ENCODE measurements at places on chromosomes 6 and 20. TPM values are rescaled to one million over a fixed set of nuclear protein-coding genes. Genes with fewer than 3 reads are reported as not detected.

GRCh38 chr20:25489221-25489871, 81.9 kb downstream of the GINS1 start:
- H3K36me3 ChIP-seq: peaks cover 4% of the 10 kb centered on the region
- DNase-seq: no peak
- H3K27me3 ChIP-seq: no peaks in the 10 kb centered on the region
- no peaks in the 10 kb centered on the region for H3K4me1 ChIP-seq

- no peaks in the 10 kb centered on the region for H3K4me1 ChIP-seq
- H3K27ac ChIP-seq: no peak overlapping the region
- no peaks in the 10 kb centered on the region for H3K27me3 ChIP-seq
- DNase-seq: no peak
- no peaks in the 10 kb centered on the region for H3K36me3 ChIP-seq
Observed at GRCh38 chr6:160132297-160132637, 10.7 kb downstream of the SLC22A1 start.

- no peak for DNase-seq
- H3K4me3 ChIP-seq: no peak overlapping the region
- no peak overlapping the region for H3K27ac ChIP-seq
- no peaks in the 10 kb centered on the region for H3K4me1 ChIP-seq
Observed at GRCh38 chr20:51265361-51265760, 242.5 kb upstream of the KCNG1 start.

DNA sequence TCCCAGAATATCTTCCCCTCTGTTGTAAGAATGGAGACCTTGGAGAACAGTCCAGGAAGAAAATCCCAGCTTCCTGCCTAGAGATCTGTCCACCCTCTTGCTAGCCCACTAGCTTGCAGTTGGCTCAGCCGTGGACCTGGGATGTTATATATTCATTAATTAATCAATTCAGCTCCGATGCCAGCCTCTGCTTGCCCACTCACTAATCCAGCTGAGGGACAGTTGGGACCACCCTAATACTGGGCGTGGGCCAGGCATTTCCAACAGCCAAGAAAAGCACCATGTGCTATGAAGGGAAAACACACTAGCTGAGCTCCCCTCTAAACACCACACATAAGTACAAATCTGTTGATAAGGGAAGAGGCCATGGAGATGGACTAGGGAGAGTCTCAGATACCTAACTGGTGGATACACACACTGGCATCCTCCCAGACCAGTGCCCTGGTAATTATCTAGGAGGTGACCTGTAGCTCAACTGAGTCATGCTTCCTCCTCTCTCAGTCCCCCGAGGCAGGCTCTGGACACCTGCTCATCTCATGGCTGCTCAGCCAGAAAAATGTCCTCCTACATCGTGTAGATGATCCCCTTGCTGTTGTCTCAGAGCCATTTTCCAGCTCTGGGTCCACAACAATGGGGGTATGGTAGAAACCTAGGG, 78.9 kb downstream of the ANKRD60 start:
- peaks cover 35% of the 10 kb centered on the region for H3K27me3 ChIP-seq
- no peak overlapping the region for H3K27ac ChIP-seq
- H3K36me3 ChIP-seq: no peaks in the 10 kb centered on the region
- H3K4me3 ChIP-seq: no peak overlapping the region
- H3K4me1 ChIP-seq: no peaks in the 10 kb centered on the region
- no peak for DNase-seq

- peaks cover 10% of the 10 kb centered on the region for H3K4me1 ChIP-seq
- H3K27ac ChIP-seq: no peak overlapping the region
- H3K4me3 ChIP-seq: no peak overlapping the region
- no peaks in the 10 kb centered on the region for H3K27me3 ChIP-seq
- H3K36me3 ChIP-seq: peaks cover 27% of the 10 kb centered on the region
Observed at GRCh38 chr6:26602262-26602661, 5.5 kb downstream of the ABT1 start.

- H3K4me3 ChIP-seq: no peak overlapping the region
- peaks cover 16% of the 10 kb centered on the region for H3K36me3 ChIP-seq
- H3K27me3 ChIP-seq: no peaks in the 10 kb centered on the region
- no peak overlapping the region for H3K27ac ChIP-seq
- H3K4me1 ChIP-seq: peaks cover 4% of the 10 kb centered on the region
Observed at GRCh38 chr6:39195792-39196385, 33.4 kb downstream of the KCNK5 start.

GRCh38 chr6:4012826-4013225, 66.1 kb downstream of the FAM217A start:
- H3K4me1 ChIP-seq: peaks cover 41% of the 10 kb centered on the region
- H3K4me3 ChIP-seq: no peak overlapping the region
- H3K27ac ChIP-seq: no peak overlapping the region
- H3K27me3 ChIP-seq: no peaks in the 10 kb centered on the region
- no peak for DNase-seq

DNA sequence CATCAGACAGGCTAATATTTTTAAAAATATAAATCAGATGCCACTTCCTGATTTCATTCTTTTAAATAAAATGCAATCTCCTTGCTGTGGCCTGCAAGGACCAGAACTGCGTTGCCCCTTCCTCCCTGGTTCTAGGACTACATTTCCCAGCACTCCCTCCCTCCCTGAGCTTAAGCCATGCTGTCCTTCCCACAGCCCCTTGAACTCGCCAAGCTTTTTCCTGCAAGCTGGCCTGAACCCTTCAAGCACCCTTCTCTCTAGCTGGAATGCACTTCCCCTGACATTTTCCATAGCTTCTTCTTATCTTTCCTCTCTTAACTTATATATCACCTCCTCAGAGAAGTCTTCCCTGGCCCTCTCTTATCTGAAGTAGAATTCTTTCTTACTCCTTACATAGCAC, 6.1 kb upstream of the DOK5 start:
- DNase-seq: no peak
- H3K4me3 ChIP-seq: no peak overlapping the region
- H3K4me1 ChIP-seq: no peaks in the 10 kb centered on the region
- no peaks in the 10 kb centered on the region for H3K36me3 ChIP-seq

DNA sequence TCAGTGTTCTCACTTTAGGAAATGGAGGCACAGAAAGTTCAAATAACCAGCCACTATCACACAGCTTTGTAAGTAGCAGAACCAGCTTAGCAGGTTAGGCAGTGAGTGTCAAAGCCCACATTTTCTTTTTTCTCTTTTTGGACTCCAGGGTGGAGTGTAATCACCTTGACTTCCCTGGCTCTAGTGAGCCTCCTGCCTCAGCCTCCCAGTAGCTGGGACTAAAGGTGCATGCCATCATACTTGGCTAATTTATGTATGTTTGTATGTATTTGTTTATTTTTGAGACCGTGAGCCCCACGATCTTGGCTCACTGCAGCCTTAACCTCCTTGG, 7.8 kb upstream of the NCOA3 start:
- DNase-seq: no peak
- no peaks in the 10 kb centered on the region for H3K27me3 ChIP-seq
- H3K36me3 ChIP-seq: no peaks in the 10 kb centered on the region
- H3K4me1 ChIP-seq: peaks cover 21% of the 10 kb centered on the region
- H3K4me3 ChIP-seq: no peak overlapping the region

- H3K4me3 ChIP-seq: peak overlapping the region; percentile 68
- H3K27me3 ChIP-seq: no peaks in the 10 kb centered on the region
- H3K27ac ChIP-seq: peak overlapping the region; percentile 97
- H3K36me3 ChIP-seq: peaks cover 7% of the 10 kb centered on the region
- DNase-seq: no peak
- H3K4me1 ChIP-seq: peaks cover 75% of the 10 kb centered on the region
Observed at GRCh38 chr6:111602481-111603011, 3.1 kb downstream of the TRAF3IP2 start.

DNA sequence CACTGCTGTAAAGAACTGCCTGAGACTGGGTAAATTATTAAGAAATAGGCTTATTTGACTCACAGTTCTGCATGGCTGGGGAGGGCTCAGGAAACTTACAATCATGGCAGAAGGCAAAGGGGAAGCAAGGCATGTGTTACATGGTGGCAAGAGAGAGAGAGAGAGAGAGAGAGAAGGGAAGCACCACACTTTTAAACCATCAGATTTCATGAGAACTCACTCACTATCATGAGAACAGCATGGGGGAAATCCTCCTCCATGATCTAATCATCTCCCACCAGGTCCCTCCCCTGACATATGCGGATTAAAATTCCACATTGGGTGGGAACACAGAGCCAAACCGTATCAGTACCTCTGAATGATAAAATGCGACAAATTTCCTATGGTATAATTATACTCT, 203.9 kb upstream of the MARCKS start:
- H3K4me3 ChIP-seq: no peak overlapping the region
- no peak for DNase-seq
- no peak overlapping the region for H3K27ac ChIP-seq
- no peaks in the 10 kb centered on the region for H3K27me3 ChIP-seq
- H3K36me3 ChIP-seq: no peaks in the 10 kb centered on the region

GRCh38 chr20:25280574-25281535, 33.0 kb downstream of the PYGB start:
- H3K27me3 ChIP-seq: no peaks in the 10 kb centered on the region
- H3K27ac ChIP-seq: no peak overlapping the region
- DNase-seq: peak; percentile 52
- H3K4me1 ChIP-seq: no peaks in the 10 kb centered on the region
- peaks cover 91% of the 10 kb centered on the region for H3K36me3 ChIP-seq

DNA sequence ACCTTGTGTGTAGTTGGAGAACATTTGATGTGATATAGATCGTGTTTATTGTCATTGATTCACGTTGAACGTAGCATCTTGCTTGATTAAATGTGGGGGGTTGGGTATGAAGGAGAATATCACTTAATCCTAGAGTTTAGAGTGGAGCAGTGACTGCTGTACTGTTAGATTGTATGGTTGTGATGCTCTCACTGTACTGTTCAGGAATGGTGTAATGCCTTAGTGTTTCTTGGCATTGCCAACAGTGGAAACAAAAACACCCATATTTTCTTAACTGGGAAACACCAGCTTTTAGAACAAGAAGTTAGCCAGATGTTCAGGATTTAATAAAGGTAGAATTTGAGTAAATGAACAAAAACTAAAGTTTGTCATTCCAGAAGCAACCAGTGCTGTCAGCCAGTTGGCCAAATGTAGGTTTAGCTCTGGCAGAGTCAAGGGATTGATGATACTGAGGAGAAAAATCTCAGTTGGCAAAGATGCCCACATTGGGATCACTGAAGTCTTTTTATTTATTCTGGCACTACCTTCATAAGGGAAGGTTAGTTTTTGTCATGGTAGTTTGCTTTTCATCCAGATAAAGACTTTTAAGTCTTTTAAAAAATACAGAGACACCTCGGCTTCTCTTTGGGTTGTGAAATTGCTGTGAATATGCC, 129.9 kb downstream of the JARID2 start:
- H3K4me3 ChIP-seq: no peak overlapping the region
- no peak overlapping the region for H3K27ac ChIP-seq
- peaks cover 10% of the 10 kb centered on the region for H3K4me1 ChIP-seq
- no peaks in the 10 kb centered on the region for H3K27me3 ChIP-seq
- no peak for DNase-seq

DNA sequence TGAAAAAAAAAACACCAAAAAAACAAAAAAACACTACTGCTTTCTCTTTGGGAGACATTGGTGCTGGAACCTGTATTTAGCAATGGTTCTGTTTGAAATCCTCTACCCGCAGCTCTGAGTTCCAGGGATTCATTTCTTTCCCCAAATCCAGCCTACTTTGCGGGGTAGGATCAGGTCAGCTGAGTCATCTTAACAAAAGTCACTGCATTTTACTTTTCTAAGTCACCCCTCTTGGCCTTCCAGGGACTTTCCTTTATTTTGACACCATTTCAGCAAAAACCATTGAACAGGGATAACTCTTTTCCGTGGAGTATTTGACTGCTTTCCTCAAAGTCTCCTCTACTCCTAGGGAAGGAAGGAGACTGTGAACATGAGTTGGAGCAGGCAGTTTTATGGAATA, 837.6 kb downstream of the MAFB start:
- no peaks in the 10 kb centered on the region for H3K36me3 ChIP-seq
- no peaks in the 10 kb centered on the region for H3K27me3 ChIP-seq
- H3K4me1 ChIP-seq: peaks cover 18% of the 10 kb centered on the region
- no peak overlapping the region for H3K4me3 ChIP-seq
- H3K27ac ChIP-seq: no peak overlapping the region

DNA sequence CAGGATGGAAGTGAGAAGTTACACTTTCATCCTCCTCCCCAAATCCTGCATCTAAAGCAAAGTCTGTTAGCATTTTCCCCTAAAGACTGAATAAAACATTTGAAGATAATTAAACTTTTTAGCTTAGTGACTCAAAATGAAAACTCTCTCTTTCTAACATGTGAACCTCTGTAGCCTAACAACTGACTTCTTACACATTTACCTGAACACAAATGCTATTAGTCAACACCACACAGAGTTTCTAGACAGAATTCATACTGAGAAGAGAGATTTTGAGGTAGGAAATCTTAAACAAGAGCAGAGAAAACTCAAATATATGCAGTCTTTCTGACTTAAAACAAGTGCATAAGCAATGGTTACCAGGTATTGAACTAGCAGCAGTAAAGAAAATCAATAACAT, 149.9 kb upstream of the SMLR1 start:
- no peaks in the 10 kb centered on the region for H3K27me3 ChIP-seq
- H3K36me3 ChIP-seq: no peaks in the 10 kb centered on the region
- peaks cover 4% of the 10 kb centered on the region for H3K4me1 ChIP-seq
- H3K27ac ChIP-seq: no peak overlapping the region
- no peak overlapping the region for H3K4me3 ChIP-seq
- no peak for DNase-seq

GRCh38 chr6:42025066-42025844, 25.1 kb upstream of the TAF8 start:
- no peak overlapping the region for H3K27ac ChIP-seq
- peaks cover 6% of the 10 kb centered on the region for H3K36me3 ChIP-seq
- no peak for DNase-seq
- no peak overlapping the region for H3K4me3 ChIP-seq
- peaks cover 46% of the 10 kb centered on the region for H3K4me1 ChIP-seq

DNA sequence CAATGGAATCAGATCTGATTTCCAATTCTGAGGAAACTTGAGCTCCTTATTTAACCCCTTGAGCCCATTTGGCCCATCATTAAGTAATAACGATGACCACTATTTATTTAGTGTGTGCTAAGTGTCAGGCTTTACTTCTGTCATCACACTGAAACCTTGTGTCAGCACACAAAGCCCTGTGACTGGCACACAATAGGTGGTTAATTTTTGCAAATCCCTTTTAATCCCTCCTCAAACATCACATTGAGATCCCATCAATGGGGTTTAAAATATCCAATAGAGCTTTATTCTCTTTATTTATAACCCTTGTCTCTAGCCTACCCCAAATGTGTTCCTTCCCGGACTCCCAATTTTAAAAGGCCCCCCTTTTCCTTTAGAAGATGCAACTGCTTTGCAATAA, 656.8 kb upstream of the CHD6 start:
- H3K27me3 ChIP-seq: no peaks in the 10 kb centered on the region
- no peaks in the 10 kb centered on the region for H3K4me1 ChIP-seq
- H3K27ac ChIP-seq: no peak overlapping the region
- no peak overlapping the region for H3K4me3 ChIP-seq

GRCh38 chr6:6703699-6704098, 115.2 kb downstream of the LY86 start:
- H3K4me1 ChIP-seq: peaks cover 6% of the 10 kb centered on the region
- no peak for DNase-seq
- H3K27ac ChIP-seq: no peak overlapping the region
- H3K27me3 ChIP-seq: no peaks in the 10 kb centered on the region
- no peak overlapping the region for H3K4me3 ChIP-seq

The VSTM2L gene
- total RNA-seq: 12.9 TPM

The COL19A1 gene
- total RNA-seq: not detected

The DDX43 gene
- 2.5 TPM for total RNA-seq

The RCAN2 gene
- 11.7 TPM for total RNA-seq

The POM121L2 gene
- not detected for total RNA-seq

The C6orf132 gene
- 11.5 TPM for total RNA-seq

The EPB41L1 gene
- 61.4 TPM for total RNA-seq
